NCI-H2171 (cell line): ENCODE measurements at places on chromosomes 2 and 18.
A peak's percentile ranks its signal among the peaks of the same experiment; 100 is the strongest.

- no peak for DNase-seq
Measured at GRCh38 chr2:126496493-126496892, 159.5 kb upstream of the GYPC start.

DNA sequence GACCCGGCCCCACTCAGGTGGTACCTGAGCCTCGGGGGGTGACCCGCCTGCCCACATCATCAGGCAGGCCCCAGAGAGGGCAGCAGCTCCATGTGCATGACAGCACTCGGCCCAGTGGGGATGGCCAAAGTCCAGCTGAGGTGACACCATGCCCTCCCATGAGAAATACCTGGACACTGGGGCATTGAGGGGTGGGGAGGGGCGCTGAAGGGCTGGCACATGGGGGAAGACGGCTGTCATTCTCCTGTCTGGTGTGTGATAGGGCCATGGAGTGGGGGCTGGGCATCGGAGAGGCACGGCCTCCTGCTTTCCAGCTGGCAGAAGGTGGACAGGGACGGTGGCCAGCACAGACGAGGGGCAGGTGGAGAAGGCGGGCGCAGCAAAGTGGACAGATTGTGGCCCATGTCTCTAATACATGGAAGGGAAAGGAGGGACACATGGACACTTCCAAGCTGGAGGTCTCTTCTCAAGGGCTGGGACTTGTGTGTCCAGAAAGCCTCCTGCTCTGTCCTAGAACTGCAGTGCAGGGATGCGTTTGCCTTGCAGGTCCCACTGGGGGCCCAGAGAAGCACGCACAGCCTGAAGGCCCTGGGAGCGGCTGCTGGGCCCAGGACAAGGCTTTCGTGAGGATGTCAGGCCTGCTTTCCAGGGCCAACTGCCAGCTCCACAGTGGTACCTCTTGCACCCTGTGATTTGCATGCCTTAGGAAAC is 302.2 kb downstream of the NDUFA10 start:
- DNase-seq = no peak

DNA sequence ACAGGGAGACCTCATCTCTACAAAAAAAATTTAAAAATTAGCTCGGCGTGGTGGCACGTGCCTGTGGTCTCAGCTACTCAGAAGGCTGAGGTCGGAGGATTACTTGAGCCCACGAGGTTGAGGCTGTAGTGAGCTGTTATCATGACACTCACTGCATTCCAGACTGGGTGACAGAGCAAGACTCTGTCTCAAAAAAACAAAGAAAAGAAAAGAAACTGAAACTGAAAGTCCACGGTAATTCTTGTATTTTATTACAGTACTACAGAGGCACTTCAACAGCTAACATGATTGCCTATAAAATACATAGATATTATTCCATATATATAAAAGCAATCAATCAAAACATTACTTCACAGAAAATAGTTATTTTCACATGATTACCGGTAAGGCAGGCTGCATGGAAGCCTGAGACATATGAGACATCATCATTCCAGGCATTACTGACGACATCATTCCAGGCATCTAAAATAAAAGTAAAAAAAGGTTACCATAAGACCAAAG is 23.1 kb downstream of the PRPF40A start:
- no peak for DNase-seq

DNA sequence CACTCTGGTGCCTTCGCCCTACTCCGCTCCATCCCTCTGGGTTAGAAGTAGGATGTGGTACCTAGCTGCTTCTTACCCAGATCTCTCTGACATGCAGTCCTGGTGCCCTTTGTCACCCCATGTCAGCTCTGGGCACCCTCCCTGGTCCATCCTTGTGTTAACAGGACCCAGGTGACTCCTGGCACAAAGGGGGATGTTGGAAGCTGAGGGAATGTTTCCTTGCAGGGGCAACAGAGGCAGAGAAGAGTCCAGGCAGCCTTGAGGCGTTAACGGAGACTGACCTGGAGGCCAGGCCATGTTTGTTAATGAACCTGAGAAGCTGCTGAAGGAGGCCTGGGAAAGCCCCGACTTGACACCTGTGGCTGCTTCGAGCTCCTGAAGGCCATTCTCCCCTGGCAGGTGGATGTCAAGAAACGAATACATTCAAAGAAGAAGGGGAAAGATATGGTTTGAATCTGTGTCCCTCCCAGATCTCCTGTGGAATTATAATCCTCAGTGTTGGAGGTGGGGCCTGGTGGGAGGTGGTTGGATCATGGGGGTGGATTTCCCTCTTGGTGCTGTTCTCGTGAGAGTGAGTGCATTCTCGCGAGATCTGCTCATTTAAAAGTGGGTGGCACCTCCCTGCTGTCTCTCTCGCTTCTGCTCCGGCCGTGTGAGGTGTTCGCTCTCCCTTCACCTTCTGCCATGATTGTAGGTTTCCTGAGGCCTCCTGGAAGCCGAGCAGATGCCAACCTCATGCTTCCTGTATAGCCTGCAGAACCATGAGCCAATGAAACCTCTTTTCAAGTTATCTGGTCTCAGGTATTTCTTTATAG is 31.4 kb downstream of the NPPC start:
- no peak for DNase-seq

DNA sequence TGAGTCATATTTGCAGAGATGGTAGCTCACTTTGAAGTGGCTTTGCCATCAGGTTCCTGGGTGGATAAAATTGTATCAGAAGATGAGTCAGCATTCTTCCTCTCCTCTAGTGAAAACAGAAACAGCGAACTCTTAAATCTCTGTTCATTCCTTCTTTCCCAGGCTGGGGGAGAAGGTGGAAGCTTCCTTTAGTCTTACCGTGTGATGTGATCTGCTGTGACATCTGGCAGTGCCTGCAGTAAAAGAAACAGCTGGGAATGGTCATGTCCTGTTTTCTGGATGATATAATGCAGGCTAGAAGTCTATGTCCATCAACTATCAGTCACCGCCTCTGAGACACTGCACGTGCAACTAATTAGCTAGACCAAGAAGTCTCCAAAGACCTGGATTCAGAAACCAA is 171.6 kb downstream of the VAPA start:
- no peak for DNase-seq

DNA sequence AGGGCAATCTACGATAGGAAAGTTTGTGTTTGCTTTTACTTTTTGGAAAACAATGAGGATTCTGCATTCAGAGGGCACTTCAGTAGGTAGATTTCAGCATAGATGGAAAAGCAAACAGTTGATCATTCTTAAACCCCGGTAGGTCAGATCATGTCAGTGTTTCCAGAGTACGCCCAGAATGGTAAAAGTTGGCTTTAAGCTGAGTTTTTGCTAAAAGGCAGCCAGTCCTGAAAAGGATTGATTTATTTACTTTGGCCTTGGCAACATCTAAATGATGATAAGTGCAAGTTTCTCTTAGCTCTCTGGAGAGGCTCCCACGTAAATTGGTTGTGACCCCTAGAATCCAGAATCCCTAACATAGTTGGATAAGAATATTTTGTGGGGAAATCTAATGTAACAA is 168.0 kb downstream of the DIS3L2 start:
- DNase-seq = no peak

DNA sequence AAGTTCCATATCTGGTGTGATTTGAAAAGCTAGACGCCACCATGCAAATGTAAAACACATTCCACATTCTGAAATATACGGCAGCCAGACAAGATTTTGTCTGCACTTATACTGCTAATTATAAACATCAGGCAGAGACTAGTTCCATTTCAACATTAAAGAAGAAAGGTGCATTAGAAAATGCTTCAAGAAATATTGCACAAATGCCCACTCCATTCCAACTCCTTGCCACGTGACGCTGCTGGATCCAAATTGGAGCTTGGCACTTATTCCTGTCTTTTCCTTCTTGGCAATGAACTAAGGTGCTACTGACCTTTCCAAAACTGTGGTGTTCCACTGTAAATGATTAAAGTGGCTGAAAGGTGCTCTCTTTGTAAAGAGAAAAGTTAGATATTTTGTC is 6.3 kb downstream of the COL6A3 start:
- no peak for DNase-seq

DNA sequence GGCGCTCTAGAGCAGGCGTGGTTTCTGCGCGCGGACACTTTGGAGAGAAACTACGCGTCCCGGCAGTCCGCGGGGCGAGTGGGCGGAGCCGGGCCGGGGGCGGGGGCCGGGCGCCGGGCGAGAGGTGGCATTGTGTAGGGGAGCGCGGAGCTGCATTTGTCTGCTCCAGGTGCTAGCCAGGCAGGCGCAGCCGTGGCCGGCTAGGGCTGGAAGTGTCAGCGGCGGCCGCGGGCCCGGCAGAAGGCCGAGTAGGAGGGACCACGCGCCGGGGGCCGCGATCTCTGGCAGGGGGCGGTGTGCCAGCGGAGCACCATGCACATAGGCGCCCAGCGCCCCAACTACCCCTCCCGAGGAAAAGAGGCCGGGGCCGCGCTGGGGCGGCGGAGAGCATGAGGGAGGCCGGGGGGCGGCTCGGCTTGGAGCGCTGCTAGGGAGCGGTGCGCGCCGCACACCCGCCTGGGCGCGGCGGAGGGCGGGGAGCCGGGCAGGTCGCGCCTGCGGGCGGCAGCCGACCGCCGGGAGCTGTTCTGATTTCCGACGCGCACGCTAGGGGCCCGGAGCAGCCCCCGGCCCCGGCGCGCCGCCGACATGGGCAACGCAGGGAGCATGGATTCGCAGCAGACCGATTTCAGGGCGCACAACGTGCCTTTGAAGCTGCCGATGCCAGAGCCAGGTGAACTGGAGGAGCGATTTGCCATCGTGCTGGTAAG is at the start of gene FMNL2:
Gene FMNL2, plus strand, starts transcription at position 159 of the 710 bp plus-strand sequence.
- DNase-seq = peak; percentile 73

DNA sequence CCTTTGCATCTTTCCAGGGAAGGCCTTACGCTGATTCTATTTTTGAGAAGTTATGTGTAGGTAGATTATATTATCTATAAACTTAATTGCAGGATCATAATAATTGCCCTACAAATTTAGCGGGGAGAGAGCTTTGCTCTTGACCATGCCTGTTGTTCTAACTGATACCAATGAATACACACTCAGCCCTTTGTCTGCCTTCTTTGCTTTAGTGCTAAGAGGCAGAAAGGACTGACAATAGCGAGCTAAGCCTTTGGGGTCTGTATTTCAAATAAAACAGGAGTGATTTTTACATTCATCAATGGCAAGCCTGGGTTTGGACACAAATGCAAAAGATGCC is 115.3 kb upstream of the STON1 start:
- no peak for DNase-seq

DNA sequence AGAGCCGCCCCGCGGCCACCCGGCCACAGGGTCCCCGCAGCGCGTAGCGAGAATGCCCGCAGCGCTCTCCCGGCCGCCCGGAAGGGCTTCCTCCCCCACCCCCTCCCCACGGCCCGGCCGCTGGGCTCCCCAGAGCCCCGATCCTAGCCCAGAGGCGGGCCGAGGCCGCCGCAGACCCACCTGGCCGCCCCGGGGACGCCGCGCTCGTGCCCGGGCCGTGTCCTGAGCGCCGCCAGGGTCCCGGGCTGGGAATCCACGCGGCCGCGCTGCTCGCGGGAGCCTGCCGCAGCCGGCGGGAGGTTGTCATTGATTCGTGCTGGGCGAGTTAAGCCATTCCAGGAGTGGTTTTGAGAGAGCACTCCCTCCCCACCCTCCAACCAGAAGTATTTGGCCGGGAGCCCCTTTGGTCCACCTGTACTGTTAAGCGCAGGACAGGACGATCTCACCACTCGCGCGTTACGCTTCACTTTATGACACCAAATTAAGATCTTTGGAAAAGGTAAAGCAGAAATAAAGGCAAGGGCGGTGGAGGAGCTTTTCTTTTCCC is 206.4 kb upstream of the SMAD2 start:
- no peak for DNase-seq

DNA sequence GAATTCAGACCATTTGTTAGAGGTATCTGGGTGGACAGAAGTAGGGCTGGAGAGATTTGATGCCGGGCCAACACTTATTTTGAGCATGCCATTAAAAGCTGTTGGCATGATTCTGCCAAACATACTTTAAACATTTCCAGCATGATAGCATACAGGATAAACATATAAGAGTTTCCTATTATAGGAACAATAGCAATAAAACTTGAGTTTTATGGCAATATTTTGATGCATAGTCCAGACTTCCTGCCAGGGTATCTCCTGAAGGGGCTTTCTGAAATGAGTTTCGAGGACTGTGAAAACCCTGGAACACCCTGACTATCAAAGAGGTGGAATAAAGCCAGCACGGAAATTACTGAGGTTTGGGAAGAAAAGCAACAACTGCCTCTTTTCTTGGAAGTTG is 1398.0 kb upstream of the NXPH2 start:
- DNase-seq = no peak
